Melanocyte of skin (primary cell): ENCODE measurements at places on chromosomes 11 and 22. TPM values are rescaled to one million over a fixed set of nuclear protein-coding genes. Genes with fewer than 3 reads are reported as not detected.

The MRGPRE gene
- total RNA-seq: not detected in 2 replicates

The NLRP14 gene
- total RNA-seq: under 0.01 TPM in 1 of 2 replicates, not detected in the other

The CRYBB3 gene
- total RNA-seq: not detected in 2 replicates

The PKNOX2 gene
- 11.1 and 11.3 TPM in 2 replicates for total RNA-seq

The MYO7A gene
- 0.31 TPM in 1 of 2 replicates, not detected in the other for total RNA-seq

The TIMP3 gene
- 91.6 and 177 TPM in 2 replicates for total RNA-seq

The SHISAL1 gene
- total RNA-seq: under 0.01 TPM in 2 replicates

The ADAMTS15 gene
- not detected in 2 replicates for total RNA-seq

The ALDH3B1 gene
- total RNA-seq: 6.7 and 8.5 TPM in 2 replicates

The MPZL2 gene
- 0.36 TPM in 1 of 2 replicates, not detected in the other for total RNA-seq

The PANX2 gene
- 0.69 and 1.1 TPM in 2 replicates for total RNA-seq

The FAT3 gene
- total RNA-seq: 0.34 and 0.36 TPM in 2 replicates

The DDIAS gene
- 15.9 and 17.6 TPM in 2 replicates for total RNA-seq
